ENCODE measurements at places on chromosomes 4 and X.
A peak's percentile ranks its signal among the peaks of the same experiment; 100 is the strongest.

DNA sequence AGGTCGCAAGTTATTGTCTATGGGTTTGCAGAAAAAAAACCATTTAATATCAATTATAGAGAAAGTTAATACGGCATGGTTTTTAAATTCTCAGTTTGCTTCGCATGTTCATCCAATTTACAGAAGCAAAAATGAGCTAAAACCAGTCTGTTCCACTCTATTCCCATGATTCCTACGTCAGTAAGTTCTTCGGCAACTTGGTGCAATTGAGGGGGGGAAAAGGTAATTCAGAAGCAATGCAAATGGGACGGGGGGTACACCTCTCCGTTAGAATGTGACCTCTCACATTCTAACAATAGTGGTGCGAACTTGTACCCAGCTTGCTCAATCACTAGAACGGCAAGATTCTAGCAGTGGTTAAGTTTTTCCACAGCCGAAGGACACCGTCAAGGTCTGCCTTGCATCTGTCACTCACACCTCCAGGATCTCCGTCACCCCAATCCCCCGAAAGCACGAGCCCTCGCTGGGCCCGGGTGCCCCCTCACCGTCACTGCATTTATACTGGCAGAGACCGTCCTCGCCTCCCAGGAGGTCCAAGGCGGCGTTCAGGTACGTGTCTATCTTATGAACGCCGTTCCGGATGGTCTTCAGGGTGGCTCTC is 653 bp downstream of the PLA2G12A start:
- peak; percentile 46 for DNase-seq

DNA sequence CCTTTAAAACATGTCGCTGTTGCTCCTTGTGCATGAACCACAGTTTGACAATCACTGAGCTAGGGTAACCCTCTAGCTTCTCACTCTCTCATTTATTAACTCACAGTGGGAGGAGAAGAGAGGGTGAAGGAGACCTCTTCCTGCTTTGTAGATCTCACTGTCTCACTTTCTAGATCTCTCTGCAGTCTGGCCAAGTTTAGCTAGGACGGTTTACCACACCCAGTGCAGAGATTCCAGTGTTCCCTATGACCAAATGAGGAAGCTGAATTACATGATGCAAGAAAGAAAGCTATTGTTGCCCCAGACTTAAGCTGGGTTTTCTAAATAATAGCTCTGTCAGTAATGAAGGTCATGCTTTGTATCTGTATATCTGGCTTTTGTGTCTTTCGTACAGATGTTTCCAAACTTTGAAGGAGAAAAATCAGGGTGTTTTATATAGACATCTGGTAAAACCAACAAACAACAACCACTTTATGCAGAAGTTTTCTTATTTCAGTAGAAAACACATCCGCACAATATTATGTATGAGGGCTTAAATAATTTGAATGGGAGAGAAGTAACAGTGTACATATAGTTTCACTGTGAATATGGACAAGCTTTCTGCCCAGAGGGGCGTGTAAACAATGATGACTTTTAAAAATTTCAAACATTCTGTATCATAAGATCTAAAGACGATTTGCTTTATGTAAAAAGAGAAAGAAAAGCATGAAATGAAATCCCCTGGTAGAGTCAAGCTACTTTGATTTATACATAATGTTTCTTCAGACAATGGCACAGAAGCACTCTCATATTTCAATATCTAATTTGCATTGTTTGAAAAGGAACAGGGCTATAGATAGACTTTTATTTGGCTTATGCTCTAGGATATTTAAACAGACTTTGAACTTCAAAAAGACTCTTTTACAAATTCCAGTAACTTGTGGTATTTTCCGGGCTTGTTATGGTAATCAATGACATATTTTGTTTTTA is 582.3 kb downstream of the FSTL5 start:
- no peak for DNase-seq

- DNase-seq = no peak
These were observed 1.2 kb downstream of the IL15 start for GRCh38 chr4:141637565-141637964.

- no peak for DNase-seq
These were observed 43.2 kb downstream of the HAND2 start for GRCh38 chr4:173486714-173487392.

DNA sequence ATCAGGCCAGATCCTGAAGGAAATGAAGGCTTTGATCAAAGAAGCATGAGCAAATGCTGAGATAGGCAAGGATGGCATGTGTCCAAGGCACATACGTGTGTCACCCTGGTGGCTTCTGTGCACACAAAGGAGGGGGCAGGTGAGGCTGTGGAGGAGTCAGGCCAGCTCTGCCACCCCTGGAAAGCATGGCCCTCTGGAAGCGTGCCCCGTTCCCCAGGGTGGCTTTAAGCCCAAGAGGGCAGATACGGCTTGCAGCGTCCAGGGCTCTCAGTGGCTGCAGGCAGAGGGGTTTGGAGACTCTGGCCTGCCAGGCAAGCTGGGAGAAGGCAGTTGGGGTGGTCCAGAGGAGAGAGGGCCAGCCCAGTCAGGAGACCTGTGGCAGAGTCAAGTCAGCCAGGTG is 25.6 kb downstream of the PNMA6E start:
- DNase-seq = no peak

DNA sequence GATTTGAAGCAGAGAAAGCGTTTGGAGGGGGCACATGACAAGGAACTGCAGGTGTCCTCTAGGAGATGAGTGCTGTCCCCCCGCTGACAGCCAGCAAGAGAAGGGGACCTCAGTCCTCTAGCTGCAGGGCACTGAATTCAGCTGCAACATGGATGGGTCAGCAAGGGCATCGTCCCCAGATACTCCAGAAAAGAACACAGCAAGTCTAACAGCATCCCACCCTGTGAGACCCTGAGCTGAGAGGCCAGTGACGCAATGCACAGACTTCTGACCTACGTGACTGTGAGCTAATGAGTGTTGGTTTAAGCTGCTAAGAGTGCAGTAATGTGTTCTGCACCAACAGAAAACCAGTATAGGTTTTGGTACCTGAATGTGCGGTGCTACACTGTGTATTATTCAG is 11.6 kb upstream of the CENPVL2 start:
- no peak for DNase-seq

GRCh38 chrX:63738696-63739095 is 46.3 kb downstream of the ARHGEF9 start:
- no peak for DNase-seq

GRCh38 chrX:53639257-53639656 is 47.3 kb downstream of the HUWE1 start:
- DNase-seq = no peak

GRCh38 chr4:71732706-71733105 is 51.2 kb downstream of the GC start:
- no peak for DNase-seq

- DNase-seq = no peak
These were observed 619.4 kb upstream of the SPANXN1 start for GRCh38 chrX:144627947-144628346.

- DNase-seq = no peak
These were observed 464.3 kb downstream of the TMA16 start for GRCh38 chr4:163958751-163959150.

DNA sequence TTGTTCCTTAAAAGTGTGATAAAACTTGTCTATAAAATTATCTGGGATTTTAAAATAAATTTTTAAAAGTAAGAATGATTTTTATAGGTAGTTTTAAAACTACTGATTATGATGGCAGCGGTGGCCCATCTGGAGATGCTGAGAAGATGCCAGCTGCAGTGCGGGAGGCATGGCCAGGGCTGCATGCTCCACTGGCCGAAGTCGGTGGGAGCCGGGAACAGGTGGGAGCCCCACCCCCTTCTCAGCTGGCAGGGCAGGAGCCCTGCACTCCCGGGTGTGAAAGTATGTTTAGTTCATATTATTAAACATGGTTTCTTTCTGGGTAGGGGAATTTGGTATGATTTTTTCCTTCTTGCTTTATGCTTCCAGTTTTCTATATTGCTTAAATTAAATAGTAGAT is 63.8 kb downstream of the CORIN start:
- DNase-seq = no peak

DNA sequence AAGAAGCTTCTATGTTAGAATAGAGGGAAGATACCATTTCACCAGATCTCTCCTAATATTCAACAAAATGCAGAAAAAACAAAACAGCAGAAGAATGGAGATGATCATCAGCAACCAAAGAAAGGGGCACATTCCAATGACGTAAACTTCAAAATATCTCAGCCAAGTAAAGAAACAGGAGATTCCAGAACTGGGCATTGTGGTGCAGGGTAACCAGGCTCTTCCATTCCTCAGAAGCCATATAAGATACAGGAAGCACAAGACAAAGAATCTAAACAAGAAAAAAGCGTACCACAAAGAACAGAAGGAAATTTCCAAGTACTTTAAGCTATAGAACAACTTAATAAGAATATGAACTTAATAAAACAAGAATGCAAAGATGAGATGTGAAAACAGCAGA is 6.9 kb upstream of the ARMCX4 start:
- DNase-seq = no peak

DNA sequence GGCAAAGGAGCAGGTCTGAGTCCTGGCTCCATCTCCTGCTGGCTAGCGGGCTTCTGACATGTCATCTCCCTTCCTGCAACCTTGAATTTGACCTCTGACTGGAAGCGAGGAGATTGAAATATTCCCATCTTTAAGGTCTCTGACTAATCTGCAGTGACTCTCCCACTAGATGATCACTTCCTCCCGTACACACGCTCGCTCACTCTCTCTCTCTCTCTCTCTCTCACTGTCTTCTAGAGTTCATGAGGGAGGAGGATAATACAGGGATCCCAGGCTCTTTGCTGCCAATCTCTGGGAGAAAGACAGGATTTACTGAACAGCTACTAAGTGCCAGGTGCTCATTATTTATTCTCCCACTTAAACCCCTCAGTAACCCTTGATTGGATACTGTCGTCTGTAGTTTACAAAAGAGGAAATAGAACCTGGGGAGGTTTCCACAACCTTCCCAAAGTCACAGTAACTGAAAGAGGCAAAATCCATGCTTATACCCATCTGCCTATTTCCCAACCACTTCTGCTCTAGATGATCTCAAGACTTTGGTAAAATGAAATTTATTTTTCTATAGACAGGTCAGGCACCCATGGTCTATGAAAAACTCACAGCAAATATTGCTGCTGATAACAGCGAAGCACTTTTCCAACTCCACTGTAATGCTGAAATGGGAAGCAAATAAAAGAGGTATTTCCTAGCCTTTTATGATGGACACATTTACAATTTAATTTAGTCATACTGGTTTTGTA is 193.5 kb upstream of the C1QTNF7 start:
- DNase-seq = no peak

DNA sequence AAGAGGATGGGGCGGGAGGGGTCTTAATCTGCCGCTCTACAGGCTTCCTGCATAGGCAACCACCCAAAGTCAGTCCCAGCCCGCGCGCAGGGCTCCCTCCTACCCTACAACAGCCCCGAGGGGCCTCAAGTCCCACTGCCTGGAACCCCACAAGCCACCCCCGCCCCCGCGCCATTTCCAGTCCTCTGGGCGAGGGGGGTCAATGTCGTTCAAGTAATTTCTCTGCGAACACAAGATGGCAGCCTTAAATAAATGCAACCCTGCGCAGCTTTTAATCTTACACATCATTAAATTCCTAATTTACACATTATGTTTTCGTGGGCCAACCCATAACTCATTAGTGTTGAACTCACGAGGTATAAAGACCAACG is 92.9 kb downstream of the BCOR start:
- no peak for DNase-seq

- peak; percentile 76 for DNase-seq
These were observed 179.9 kb upstream of the PPP3CA start for GRCh38 chr4:101527188-101527587.
